ENCODE measurements at places on chromosomes 16 and 17. TPM values are rescaled to one million over a fixed set of nuclear protein-coding genes. Genes with fewer than 3 reads are reported as not detected.

The CACNG3 gene
- total RNA-seq: not detected

The ENPP7 gene
- total RNA-seq: 5.0 TPM

GRCh38 chr16:30491744-30492308, 19.3 kb downstream of the ITGAL start:
- peak; percentile 51 for DNase-seq

DNA sequence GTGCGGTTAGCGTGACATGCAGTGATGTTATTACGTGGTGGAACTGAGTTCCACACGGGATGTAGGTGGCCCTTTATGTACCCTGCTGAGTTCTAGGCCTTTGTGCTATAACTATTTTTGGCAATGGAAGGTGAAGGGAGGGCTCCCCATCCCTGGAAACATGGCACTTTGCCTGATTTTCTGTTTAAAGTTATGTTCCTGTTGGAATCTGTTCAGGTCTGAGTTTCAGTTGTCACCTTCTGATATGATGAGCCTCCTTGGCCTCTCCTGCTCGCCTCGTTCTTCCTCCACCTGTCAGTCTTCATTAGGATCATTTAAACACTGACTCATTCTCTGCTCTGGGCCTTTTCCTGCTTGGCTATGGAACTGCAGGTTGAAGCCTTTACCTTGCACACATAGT, 200.6 kb downstream of the FTO start:
- no peak for DNase-seq

GRCh38 chr17:67449065-67449464, 72.0 kb downstream of the PITPNC1 start:
- DNase-seq: no peak

DNA sequence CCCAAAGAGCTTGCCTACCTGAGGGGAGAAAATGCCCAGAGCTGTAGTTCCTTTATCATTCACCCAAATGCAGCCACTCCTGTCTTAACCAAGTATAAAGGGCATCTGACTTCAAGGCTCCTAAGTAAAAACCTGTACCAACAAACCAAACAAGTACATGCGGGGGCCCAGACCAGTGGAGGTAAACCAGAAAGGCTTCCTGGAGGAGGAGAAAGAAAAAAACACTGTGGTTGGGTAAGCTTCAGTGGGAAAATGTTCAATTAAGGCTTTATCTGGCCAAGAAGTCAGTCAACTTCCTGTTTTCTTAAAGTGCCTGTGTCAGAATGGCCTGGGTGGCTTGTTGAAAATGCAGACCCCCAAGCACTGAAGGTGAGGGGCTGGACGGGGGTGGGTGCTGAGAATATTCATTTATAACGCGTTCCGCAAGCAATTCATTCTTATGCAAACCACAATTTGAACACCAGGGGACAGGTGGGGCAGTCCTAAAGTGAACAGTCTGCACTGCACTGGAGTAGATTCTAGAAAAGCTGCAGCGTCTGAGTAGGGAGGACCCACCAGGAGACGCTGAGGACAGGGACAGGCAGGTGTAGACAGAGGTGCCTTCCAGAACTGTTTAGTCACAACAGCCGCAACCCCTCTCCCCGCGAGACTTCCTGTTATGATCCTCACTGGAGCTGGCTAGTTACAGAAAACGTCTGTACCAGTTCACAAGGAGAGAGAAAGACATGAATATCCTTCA, 467.1 kb downstream of the SOX9 start:
- peak; percentile 61 for DNase-seq

- no peak for DNase-seq
These were observed 21.2 kb downstream of the ZNF469 start for GRCh38 chr16:88403794-88404581.

DNA sequence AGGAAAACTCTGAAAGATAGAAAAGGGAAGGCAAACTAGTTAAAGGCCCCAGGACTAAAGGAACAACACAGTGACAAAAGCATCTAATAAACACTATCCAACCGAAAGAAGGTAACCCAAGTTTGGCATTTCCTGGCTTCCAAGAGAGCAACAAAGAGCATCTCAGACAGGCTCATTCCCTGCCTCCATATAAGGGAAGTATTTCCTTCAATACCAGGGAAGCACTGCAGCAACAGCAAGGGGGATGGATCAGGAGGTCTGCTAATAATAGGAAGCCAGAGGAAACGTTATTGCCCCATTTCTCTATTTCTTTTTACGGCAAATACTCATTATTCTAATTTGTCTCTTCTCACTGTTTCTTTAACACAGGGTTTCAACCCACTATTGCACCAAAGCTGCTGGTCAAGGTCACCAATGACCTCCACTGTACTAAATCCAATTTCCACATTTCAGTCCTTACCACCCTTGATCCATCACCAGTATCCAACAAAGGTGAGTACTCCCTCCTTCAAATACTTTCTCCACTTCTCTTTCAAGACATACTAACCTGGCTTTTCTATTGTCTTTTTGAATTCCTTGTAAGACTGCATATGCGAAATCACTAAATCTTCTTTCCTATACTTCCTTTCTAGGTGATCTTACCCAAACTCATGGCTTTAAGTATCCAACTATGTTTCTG, 86.1 kb downstream of the KANSL1 start:
- DNase-seq: no peak

DNA sequence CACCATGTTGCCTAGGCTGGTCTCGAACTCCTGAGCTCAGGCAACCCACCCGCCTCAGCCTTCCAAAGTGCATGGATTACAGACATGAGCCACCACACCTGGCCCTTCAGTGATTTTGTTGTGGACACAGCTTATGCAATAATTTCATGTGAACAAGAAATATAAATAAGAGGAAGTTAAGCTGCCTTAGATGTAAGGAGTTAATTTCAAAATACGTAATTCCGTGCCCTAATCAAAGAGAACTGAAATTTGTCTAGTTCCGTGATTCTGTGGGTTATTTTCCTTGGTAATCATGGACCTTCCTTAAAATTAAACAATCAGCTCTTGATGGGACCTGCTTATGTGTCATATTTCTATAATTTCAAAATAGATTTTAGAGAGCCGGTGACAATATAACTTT, 11.9 kb downstream of the TVP23A start:
- no peak for DNase-seq

- DNase-seq: peak; percentile 72
These were observed 53.6 kb downstream of the WNT3 start for GRCh38 chr17:46764709-46765401.
